CD4-positive, alpha-beta T cell treated with Interleukin-15 for 1 hour (primary cell): ENCODE measurements at places on chromosomes 7 and 10.

DNA sequence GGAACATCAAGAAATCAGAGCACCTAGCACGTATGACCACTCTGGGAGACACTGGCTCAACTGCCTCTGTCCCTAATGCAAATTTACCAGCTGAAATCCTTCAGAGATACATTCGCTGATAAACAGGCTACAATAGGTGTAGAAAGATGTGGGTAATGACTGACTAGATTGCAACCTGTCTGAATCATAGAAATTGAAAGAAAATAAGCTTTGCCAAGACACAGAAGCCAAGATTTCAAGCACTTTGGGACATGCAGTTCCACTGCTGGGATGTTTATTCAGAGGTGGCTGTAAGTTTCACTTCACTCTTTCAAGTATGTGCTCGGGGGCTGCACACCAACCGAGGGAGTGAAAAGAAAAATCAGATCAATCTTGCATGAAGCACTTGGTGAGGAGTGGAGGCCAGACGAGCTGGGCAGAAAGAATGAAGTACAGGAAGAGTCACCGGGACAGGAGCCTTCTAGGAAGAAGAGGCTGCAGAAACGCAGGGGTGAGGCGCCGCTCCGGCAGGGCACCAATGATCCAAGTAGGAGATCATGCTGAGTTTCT is 276.7 kb downstream of the PARD3 start:
- no peak for DNase-seq

DNA sequence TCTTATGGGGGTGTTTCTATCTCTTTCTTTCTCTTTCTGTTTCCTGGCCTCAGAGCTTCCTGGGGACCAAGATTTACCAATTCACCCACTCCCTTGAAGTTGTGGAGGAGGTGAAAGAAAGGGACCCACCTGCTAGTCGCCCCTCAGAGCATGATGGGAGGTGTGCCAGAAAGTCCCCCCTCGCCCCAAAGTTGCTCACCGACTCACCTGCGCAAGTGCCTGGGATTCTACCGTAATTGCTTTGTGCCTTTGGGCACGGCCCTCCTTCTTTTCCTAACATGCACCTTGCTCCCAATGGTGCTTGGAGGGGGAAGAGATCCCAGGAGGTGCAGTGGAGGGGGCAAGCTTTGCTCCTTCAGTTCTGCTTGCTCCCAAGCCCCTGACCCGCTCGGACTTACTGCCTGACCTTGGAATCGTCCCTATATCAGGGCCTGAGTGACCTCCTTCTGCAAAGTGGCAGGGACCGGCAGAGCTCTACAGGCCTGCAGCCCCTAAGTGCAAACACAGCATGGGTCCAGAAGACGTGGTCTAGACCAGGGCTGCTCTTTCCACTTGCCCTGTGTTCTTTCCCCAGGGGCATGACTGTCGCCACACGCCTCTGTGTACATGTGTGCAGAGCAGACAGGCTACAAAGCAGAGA is 12.2 kb downstream of the AQP1 start:
- no peak for DNase-seq

- no peak for DNase-seq
Observed at GRCh38 chr10:125629758-125630376, 53.1 kb downstream of the TEX36 start.

DNA sequence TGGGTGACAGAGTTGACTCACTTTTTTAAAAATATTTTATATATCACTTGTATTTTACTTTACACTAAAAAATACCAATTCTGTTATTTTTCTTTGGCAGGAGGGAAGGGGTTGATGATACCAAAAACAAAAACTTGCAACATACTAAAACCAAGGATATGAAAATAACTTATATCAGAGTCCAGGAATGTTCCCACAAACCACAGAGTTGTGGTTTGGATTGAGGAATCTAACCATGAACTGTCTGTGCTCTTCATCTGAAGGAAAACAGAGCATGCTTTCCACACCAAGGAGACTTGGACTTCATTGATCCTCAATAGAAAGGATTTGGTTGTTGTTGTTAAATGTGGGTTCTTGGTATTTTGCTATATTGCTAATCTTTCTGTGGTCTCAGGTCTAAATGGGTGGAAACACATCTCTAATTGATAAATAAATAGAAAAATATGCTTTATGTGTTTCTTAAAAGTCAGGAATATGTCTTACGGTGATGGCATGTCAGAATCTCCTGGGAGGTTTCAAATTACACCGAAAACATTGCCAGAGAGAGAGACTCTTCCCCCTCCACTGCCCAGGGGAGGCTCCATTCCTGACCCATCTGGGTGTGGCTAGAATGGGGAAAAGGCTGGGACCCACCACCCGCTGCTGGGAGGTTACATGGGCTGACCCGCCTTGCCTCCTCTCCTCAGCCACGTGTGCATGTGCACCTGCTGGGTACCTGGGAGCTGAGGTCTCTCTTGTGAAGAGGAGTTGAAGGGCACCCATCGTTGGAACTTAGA is 46.9 kb upstream of the STK17A start:
- DNase-seq = no peak

GRCh38 chr10:20407357-20407756 is 489.8 kb downstream of the NEBL start:
- no peak for DNase-seq

GRCh38 chr7:69772718-69773436 is 174.6 kb downstream of the AUTS2 start:
- no peak for DNase-seq

DNA sequence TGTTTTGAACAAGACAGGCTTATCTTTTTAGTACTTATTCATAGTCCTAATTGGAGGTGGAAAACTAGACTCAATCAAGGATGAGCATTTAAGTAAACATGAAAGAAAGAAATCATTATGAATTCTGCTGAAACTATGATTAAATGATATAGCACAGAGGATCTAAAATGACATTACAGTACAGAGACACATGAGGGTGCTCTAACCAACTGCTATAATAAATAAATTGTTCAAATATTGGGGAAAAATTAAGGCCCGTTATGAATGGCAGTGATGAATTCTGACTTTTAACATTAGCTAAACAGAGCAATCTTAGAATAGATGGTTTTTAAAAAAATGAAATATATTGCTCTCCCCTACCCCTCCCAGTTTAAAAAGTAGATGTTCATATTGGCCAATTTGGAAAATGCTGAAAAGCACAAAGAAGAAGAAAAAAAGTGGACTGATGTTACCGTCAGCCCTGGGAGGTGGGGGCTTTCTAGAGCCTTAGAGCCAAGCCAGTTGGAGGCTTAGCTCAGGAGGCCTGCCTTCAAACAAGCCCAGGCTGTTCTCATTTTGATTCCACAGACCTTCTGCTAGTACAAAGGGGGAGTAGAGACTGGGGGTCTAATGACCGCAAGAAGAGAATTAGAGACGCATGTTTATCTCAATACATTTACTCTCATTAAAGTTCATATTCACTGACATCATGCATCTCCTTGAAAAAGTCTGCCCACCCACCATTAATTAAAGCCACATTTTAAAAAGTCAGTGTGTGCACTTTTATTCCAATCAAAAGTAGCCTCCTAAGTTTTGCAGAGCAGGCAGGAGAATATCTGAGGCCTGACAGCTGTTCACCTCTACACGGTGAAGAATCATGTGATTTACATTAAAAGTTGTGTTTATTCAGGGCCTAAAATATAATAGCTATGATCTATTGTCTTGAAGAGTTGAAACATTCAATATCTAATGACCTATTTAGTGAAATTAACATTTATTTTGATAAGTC is 10.0 kb downstream of the WNT2 start:
- DNase-seq = no peak

DNA sequence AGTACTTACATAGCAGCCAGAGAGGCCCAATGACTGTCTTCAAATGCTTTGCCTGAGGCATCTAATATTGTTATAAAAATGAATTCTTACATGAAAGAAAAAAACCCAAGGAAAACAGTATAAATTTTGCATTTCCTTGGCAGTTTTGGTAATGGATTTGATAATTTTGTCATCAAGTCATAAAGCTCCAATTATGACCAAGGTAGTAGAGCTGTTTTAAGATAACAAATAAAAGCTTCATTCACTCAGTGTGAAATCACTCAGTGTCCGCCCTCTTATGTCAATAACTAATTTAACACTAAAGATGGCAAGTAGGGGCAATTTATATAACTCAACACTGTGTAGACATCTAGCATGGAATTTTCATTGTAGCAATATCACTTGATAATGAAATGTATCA is 193.9 kb downstream of the ANKRD7 start:
- no peak for DNase-seq

GRCh38 chr7:138238734-138239659 is 162.7 kb downstream of the AKR1D1 start:
- DNase-seq = no peak
